ENCODE measurements at places on chromosomes 3 and 15. TPM values are rescaled to one million over a fixed set of nuclear protein-coding genes. Genes with fewer than 3 reads are reported as not detected.

- DNase-seq = no peak
Measured at GRCh38 chr15:31932576-31932975, 97.7 kb upstream of the CHRNA7 start.

- DNase-seq = no peak
Measured at GRCh38 chr15:101545548-101546505, 56.3 kb upstream of the PCSK6 start.

DNA sequence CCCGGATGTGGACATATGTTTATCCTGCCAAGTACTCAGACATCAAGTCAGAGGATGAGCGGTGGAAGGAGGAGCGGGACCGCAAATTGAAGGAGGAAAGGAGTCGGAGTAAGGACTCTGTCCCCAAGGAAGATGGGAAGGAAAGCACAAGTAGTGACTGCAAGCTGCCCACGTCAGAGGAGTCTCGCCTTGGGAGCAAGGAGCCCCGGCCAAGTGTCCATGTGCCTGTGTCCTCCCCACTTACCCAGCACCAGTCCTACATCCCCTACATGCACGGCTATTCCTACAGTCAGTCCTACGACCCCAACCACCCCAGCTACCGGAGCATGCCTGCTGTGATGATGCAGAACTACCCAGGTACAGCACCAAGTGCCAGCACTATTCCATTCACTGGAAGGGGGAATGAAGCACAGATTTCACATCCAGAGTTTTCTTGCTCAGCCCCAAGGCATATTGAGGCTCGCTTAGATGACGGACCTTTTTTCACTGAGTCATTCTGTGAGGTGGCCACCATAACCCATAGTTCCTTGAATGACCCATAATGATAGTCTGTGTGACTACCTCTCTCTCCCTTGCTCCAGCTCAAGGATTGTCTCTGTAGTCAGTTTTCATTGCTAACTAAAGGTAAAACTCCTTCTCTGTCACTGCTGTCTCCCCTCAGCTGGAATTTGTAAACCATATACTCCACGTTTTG is 97.1 kb downstream of the RBPMS2 start:
- DNase-seq = peak; percentile 38

DNA sequence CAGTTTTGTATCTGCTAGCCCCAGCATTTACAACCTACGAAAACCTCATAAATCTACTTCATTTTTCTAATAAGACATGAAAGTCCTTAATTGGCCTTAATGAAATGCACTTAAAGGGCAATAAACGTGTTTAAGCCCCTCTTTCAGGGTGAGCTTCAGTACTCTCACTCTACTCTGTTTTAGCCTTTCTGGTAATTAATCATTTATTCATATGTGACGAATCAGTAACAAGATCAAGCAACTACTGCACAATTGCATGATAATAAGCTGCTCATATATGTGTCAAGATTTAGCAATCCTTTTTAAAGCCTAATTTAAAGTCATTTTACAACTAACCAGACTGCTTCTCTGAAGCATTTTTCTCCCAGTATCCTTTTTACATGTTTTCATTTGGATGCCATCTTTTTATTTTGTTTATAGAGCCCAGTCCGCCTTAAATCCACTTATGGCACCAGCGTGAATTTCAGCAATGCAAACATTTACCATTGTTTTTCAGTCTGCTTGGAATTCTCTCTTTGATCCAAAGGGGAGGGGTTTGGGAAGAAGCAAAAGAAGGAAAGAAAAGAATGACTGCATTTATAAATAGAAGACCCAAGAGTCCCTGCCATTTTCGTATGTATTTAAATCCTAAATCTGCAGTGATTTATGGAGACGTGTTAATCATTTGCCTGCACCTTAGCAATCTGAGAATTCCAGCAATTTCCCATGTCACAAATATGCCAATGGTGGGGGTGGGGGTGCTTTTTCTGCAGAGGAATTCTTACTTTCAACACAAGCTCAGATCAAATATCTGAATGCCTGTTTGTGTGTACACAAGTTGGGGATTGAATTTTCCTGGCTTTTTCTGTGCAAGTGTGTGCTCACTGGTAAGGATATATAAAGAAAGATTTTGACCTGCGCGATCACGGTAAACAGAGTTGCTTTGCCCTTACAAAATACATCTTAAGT is 230.8 kb upstream of the TBC1D5 start:
- no peak for DNase-seq

GRCh38 chr3:77248420-77248819 is 208.5 kb downstream of the ROBO2 start:
- no peak for DNase-seq

The SLC38A3 gene
- polyA plus RNA-seq = not detected

DNA sequence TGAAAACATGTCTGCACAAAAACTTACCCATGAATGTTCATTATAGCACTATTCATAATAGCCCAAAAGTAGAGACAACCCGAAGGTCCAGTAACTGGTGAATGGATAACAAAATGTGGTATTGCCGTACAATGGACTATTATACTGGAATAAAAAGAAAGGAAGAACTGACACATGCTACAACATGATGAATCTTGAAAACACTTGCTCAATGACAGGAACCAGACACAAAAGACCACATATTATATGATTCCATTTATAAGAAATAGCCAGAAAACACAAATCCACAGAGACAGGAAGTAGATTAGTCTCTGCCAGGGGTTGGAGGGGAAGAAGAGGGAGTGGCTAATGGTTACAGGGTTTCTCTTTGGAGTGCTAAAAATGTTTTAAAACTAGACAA is 18.3 kb downstream of the SHC4 start:
- DNase-seq = peak; percentile 69
